ENCODE measurements at places on chromosomes 11 and 22. TPM values are rescaled to one million over a fixed set of nuclear protein-coding genes. Genes with fewer than 3 reads are reported as not detected.

DNA sequence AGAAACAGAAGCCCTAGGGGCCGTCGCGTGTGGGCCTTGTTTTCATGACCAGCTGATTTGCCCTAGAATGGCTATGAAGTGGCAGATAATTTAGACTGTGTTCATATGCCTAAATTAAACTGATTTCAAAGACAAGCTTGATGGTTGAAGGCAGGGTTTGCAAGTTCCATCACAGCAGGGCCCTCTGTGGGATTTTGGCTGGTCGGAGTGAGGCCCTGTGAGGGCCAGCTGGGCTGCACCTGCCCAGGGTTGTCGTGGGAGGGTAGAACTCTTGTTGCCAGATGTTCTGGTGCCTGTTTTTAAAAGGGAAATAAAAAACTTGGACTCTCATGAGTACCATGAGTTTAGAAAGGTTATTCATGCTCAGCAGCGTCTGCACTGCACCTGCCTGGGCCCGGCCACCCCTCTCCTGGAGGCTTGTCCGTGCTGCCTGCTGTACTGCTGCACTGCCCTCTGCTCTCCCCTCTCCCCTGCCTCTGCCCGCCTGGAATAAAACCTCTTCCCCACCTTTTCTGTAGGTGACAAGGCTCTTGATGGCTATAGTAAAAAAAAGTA, 44.1 kb downstream of the AP2A2 start:
- peak; percentile 26 for DNase-seq

- DNase-seq: no peak
Measured at GRCh38 chr11:122342089-122342744, 226.2 kb upstream of the BLID start.

DNA sequence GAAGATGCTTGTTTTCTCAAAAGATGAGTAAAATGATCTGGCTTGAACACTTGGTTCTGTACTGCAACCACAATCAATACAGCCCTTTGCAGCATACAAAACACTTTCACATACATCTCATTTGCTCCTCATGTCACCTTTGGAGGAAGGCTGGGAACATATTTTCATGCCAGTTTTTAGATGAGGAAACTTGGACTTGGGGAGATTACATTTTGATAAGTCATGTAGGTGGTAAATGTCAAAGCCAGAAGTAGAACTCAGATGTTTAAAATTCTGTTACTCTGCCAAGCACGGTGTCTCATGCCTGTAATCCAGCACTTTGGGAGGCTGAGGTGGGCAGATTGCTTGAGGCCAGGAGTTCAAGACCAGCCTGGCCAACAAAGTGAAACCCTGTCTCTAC, 121.8 kb downstream of the MICAL2 start:
- no peak for DNase-seq

DNA sequence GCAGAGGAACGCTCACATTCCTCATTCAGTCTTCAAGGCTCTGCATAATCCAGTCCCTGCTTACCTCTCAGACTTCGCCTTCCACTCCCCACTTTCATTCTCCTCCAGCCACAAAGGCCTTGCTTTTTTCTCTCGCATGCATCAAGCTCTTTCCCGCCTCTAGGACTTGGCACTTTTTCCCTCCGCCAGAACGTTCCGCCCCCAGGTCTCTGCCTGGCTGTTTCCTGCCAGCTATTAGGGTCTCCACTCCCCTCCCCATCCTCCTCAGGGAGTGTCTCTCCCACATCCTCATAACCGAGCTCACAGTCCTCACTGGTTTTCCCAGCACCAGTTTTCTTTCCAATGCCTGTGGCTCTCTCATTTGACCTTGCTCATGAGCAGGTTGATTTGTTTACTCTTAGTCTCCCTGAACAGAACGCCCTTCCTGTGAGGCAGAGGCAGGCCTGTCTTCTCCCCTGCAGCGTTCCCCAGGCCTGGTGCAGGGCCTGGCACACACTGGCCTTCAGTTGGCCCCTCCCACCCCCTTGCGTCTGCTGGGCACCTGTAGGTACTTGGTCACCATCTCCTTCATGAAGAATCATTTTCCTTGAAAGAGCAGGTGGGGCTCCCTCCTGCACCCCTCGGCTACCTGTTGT, 75.2 kb downstream of the RTL6 start:
- DNase-seq: peak; percentile 16

DNA sequence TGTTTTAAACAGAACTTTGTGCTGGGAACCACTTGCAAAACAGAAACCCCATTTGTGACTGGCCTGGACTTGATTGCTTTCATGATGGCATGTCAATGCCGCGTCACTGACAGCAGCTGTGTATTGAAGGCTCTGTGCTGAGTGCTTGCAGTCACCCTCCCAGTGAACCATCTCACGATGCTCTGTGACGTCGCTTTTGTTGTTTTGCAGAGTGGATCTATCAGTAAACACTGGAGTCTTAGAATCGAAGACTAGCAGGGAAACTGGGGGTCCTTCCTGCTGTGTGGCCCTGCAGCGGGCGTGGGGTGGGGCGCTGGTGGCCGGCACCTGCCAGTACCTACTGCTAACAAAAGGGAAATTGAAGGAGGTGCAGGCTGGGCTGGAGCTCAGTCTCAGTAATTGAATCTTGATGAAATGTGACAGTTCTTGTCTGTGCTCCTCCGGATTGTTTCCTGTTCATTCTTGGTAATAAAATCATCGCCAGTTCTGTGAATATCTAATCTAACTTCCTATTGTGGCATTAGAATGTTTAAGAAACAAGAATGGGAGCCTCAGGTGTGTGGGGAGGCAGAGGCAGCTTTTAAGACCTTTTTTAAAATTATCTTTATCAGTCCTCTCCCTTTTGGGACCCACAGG, 50.5 kb upstream of the PARVG start:
- DNase-seq: no peak

- DNase-seq: peak; percentile 96
Measured at GRCh38 chr22:23772649-23773473, at the start of gene MMP11. Gene MMP11, plus strand, starts transcription at chr22:23772849. Its CDS starts 22 bp downstream, at chr22:23772871.

DNA sequence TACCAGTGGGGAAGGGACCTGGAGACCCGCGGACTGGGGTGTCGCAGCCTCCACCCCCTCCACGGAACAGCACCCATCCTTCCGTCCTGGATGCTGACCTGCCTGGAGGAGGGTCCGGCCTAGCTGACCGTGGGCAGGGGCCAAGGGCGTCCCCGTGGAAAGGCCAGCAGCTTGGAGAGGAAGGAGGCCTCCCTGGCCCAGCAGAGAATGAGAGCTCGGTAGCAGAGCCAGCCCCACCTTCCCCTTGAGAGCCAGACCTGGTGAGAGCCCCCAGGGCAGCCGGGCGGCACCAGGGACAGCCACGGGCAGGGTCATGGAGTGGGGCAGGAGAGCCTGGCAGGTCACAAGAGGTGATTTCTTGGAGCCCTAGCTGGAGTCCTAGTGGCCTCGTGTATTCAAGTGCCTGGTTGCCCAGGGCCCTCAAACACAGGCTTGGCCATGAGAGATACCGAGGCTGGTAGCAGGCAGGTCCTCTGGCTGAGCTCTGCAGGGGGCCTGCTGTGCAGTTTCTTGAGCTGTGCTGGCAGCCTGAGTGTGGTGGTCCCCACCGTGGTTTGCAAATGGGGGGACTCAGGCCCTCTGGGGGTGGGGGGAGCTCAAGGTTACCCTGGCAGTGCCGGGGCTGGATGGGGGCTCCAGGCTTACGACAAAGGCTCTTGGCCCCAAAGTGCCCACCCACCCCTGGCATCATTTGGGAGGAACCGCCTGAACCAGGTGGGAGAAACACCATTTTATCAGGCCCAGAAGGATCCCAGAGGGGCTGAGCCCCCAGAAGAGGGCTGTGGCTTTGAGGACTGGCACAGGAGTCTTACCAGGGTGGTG, 7.6 kb downstream of the TSPAN32 start:
- no peak for DNase-seq

DNA sequence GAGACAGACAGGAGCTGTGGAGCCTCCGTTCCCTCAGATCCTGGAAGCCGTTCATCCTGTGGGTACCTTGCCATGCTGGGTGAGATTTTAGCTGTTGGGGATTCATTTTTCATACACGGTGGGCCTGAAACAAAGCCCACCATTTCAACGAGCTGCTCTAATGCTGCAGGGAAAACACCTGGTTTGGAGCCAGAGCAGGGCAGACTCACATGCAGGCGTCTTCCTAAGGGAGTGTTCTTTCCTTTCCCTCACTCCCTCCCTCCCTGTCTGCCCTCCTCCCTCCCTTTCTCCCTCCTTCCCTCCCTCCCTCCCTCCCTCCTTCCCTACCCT, 52.5 kb downstream of the CD6 start:
- DNase-seq: no peak

DNA sequence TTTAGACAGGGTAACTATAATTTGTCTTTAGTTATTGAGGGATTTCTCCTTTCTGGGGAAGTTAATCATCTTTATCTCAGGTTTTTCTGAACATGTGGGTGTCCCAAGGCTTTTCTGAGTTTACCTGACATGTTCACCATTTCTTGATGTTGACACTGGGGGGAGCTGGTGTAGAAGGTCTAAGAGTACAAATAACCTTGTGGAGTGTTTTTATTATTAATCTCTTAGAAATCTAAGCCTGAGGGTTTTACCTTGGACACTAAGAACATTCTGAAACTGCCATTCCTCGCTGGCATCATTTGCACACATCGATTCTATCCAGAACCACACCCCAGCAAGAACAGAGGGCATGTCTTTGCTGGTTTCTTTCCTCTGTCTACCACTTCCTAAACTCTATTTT, 15.6 kb upstream of the C11orf91 start:
- DNase-seq: no peak

GRCh38 chr11:10858439-10859325, 829 bp upstream of the ZBED5 start:
- peak; percentile 75 for DNase-seq

GRCh38 chr22:37318364-37319109, 36.2 kb downstream of the CYTH4 start:
- peak; percentile 73 for DNase-seq

DNA sequence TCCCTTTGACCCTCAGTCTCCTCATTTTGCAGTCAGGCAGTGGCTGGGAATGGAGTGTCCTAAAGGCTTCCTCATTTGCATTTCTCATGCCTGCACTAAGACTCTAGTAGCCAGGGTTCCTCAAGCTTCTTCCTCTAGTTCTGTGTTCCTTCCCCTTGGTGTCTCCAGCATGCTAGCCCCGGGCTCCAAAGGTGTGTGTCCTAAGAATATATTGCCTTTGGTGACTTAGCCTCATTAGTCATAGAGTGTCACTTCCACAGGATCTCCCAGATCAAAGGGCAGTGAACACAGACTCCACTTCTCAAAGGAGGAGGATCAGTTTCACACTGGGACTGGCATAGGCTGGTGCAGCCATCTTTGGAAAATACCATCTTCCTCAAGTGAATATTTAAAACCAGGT, 21.4 kb upstream of the ACER3 start:
- no peak for DNase-seq

- DNase-seq: peak; percentile 97
Measured at GRCh38 chr11:64652586-64653387, 61.8 kb downstream of the SLC22A12 start.

DNA sequence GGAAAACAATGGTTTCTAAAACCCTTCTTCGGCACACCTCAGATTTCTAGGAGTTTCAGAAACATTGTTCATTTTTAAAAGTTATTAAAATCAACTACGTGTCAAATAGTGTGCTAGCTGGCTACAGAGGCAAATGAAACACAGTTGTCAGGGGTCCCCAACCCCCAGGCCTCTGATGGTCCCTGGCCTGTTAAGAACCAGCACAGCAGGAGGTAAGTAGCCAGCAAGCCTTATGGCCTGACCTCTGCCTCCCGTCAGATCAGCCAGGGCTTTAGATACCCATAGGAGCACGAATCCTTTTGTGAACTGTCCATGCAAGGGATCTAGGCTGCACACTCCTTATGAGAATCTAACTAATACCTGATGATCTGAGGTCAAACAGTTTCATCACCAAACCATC, 648.2 kb downstream of the FAM181B start:
- DNase-seq: peak; percentile 0

DNA sequence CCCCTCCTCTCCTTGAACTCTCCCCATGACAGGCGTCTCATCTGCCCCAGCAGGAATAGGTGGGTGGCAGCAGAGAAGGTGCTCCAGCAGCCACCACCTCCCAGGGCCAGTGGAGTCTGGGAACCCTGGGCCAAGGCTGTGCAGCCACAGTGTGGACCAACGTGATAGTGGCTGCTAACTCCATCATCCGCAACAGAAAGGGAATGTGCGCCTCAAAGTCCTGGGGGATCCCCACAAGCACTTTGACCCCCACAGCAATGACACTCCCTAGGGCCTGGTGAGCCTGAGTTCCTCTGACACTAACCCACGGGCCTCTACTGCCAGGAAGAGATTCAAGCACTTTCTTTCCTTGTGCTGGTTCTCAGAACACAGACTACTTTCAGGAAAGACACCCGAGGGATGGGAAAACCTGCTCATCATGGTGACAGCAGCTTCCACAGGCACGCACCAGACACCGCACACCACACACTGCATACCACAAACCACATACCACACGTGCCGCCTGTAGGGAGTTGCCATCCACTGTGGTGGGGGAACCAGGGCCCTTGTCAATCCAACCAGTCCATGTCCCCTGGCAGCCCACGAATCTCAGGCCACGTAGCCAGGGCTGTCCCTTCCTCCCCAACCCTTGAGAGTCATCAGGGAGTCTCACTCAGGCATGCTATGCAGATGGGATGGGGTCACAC, 3.4 kb upstream of the SLC25A1 start:
- DNase-seq: no peak

The RAB3IL1 gene
- total RNA-seq: 7.2 TPM

The ARHGAP20 gene
- 0.07 TPM for total RNA-seq

The PRR33 gene
- not detected for total RNA-seq

The GLB1L3 gene
- total RNA-seq: 24.0 TPM

The CATSPER1 gene
- total RNA-seq: not detected

The DAGLA gene
- 4.8 TPM for total RNA-seq

The MPPED1 gene
- total RNA-seq: 0.15 TPM

Measured in H7 (cell line).